Activated CD4-positive, alpha-beta T cell treated with anti-CD3 and anti-CD28 coated beads, Interleukin-2, amount 10 ng/mL, durations not matched to agents 24 days and 14 days (primary cell): ENCODE measurements at places on chromosomes 2 and 18. TPM values are rescaled to one million over a fixed set of nuclear protein-coding genes. Genes with fewer than 3 reads are reported as not detected.

FAM237A gene
- not detected in 2 replicates for total RNA-seq

NEMP2 gene
- 16.4 and 19.0 TPM in 2 replicates for total RNA-seq

C2orf78 gene
- total RNA-seq: 0.07 TPM in 1 of 2 replicates, not detected in the other

C2orf80 gene
- not detected in 2 replicates for total RNA-seq

ANKRD36C gene
- total RNA-seq: 55.6 and 59.7 TPM in 2 replicates

MYL12B gene
- total RNA-seq: 239 and 245 TPM in 2 replicates

LRP2 gene
- total RNA-seq: 0.09 and 0.28 TPM in 2 replicates

TGFBRAP1 gene
- 26.2 and 26.5 TPM in 2 replicates for total RNA-seq

ASB18 gene
- not detected in 2 replicates for total RNA-seq

OTX1 gene
- not detected in 2 replicates for total RNA-seq

ST8SIA5 gene
- not detected in 2 replicates for total RNA-seq

TNFAIP6 gene
- total RNA-seq: not detected in 2 replicates
